Activated CD8-positive, alpha-beta memory T cell treated with anti-CD3 and anti-CD28 coated beads, Interleukin-2, amount 10 ng/mL, durations not matched to agents 7 days and 5 days (primary cell): ENCODE measurements at places on chromosomes 7 and 10. TPM values are rescaled to one million over a fixed set of nuclear protein-coding genes. Genes with fewer than 3 reads are reported as not detected.

GRCh38 chr10:86752311-86752710 is 4.1 kb upstream of the BMPR1A start:
- H3K36me3 ChIP-seq = peaks cover under 1% of the 10 kb centered on the region
- H3K4me1 ChIP-seq = peaks cover 31% of the 10 kb centered on the region
- H3K4me3 ChIP-seq = no peak overlapping the region
- no peak for DNase-seq

- DNase-seq = peak; percentile 54
- H3K4me3 ChIP-seq = no peak overlapping the region
- H3K4me1 ChIP-seq = peaks cover 25% of the 10 kb centered on the region
- H3K27ac ChIP-seq = peak overlapping the region; percentile 52
- no peaks in the 10 kb centered on the region for H3K27me3 ChIP-seq
- peaks cover 2% of the 10 kb centered on the region for H3K36me3 ChIP-seq
These were observed 42.4 kb downstream of the TBATA start for GRCh38 chr10:70742537-70743429.

DNA sequence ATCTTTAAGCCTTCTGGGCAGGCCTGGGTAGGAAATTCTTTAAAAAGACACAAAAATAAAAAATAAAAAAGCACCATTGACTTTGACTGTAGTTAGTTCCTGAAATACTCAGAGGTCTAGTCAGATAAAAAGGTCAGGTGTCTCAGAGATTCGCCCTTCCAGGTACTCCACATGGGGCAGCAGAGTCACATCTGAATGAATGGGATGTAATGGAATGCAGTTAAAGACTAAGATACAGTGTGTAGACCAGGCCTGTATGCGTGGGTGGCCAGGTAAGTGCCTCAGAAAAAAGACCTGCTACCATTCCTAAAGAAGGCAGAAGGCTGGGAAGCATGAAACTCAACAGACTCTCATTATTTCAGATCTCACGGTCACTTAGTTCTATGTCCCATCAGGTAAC is 68.6 kb upstream of the SEM1 start:
- H3K27me3 ChIP-seq = peaks cover 23% of the 10 kb centered on the region
- no peak overlapping the region for H3K27ac ChIP-seq
- no peak for DNase-seq
- H3K4me3 ChIP-seq = no peak overlapping the region
- H3K4me1 ChIP-seq = peaks cover 3% of the 10 kb centered on the region

DNA sequence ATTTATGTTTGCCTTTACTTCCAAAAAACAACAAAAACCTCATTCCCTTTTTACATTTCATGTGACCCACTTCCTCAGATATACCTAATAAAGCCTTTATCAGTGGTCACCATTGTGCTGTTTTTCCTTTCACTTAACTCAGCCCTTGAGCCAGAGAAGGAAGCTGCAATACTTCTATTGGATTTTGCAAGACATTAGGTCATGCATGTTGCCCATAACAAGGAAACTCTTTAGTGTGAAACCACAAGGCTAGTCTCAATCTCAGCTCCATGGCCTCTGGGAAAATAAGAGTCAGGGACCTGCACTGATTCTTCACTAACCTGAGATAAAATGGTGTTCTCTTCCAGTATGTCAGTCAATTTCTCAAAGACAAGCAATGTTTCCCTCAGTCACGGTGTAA is 27.8 kb downstream of the STEAP4 start:
- H3K27me3 ChIP-seq = peaks cover 4% of the 10 kb centered on the region
- no peaks in the 10 kb centered on the region for H3K4me1 ChIP-seq
- no peak overlapping the region for H3K4me3 ChIP-seq
- no peak overlapping the region for H3K27ac ChIP-seq
- DNase-seq = no peak
- no peaks in the 10 kb centered on the region for H3K36me3 ChIP-seq

DNA sequence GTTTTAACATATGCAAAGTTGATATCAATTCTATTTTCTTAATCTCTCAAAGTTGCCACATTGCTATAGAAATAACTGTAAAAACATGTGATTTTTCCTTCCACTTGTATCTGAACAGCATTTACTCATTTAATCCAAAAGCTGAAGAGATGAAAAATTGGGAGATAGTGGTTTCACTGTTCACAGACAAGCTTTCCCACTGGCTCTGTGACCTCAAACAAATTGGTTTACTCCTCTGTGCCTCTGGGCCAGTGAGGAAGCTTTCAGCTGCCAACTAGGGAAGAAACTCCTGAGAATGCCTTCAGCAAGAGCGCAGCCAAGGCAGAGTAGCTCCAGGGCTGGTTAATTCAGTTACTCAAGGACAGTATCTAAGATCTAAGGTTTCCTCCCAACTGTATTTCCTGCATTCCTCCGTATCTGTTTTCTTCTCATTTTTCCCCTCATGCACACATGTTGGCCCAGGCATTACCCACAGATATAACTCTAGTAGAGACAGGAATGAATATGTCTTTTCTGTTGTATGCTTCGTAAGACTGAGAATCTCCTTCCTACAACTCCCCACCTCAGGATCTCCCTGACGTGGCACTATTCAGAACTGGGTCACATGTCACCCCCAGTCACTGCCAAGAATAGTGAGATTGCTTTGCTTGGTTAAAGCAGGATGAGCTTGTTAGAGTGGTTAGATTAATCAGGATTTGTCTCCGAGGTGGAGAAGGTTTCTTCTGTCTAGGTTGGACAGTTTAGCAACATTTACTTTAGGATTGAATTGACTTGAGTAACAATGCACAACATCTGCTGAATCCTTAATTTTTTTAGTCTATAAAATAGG is 315.7 kb downstream of the NRG3 start:
- no peaks in the 10 kb centered on the region for H3K4me1 ChIP-seq
- no peaks in the 10 kb centered on the region for H3K27me3 ChIP-seq
- H3K27ac ChIP-seq = no peak overlapping the region
- H3K36me3 ChIP-seq = no peaks in the 10 kb centered on the region
- DNase-seq = no peak
- no peak overlapping the region for H3K4me3 ChIP-seq

- H3K4me1 ChIP-seq = peaks cover 6% of the 10 kb centered on the region
- H3K27me3 ChIP-seq = no peaks in the 10 kb centered on the region
- H3K36me3 ChIP-seq = peaks cover 2% of the 10 kb centered on the region
- no peak for DNase-seq
- H3K4me3 ChIP-seq = no peak overlapping the region
These were observed 101.3 kb downstream of the KAT6B start for GRCh38 chr10:74927701-74928100.

GRCh38 chr7:53151496-53151895 is 116.1 kb downstream of the POM121L12 start:
- no peaks in the 10 kb centered on the region for H3K4me1 ChIP-seq
- H3K27me3 ChIP-seq = no peaks in the 10 kb centered on the region
- no peak overlapping the region for H3K4me3 ChIP-seq
- DNase-seq = no peak
- no peak overlapping the region for H3K27ac ChIP-seq

DNA sequence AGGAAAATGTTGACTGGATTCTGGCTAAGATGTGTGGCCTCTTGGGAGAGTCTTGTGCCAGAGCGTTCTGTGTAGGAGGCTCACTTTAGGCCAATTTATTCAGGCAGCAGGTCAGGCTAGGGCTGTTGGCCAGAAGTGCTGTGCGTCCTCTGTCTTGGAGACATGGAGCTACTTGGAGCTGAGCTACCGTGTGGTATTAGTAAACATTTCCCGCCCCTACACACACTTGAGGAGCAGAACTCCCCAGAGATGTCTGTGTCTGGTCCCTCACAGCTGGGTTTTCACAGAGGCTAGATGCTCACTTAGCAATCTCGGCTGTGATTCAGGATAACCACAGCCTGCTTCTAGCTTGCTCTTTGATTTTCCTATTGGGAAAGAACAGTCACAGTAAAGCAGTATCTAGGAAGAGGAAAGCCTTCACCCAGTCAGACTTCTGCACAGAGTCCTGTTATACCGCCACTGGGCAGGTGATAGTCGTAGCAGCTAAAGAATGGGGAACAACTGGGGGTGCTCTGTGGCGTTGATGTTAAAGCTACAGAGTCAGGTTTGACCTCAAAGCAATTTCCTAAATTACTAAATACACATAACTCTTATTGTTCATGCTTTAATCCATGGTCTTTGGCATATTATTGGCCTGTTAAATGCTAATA is 86.7 kb downstream of the MDFIC start:
- peak; percentile 53 for DNase-seq
- peaks cover 49% of the 10 kb centered on the region for H3K36me3 ChIP-seq
- no peaks in the 10 kb centered on the region for H3K27me3 ChIP-seq
- peak overlapping the region; percentile 93 for H3K27ac ChIP-seq

DNA sequence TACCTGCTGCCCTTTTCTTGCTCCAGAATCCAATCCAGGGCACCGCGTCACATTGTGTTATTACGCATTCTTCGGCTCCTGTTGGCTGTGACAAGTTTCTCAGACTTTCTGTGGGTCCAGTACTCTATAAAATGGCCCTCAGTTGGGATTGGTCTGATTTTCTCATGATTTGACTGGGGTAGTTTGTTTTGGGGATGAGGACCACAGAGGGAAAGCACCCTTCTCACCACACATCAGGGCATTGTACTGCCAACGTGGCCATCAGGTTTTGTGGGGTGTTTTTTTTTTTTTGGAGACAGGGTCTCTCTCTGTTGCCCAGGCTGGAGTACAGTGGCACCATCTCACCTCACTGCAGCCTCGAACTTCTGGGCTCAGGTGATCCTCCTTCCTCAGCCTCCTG is 17.0 kb upstream of the ORAI2 start:
- H3K27ac ChIP-seq = peak overlapping the region; percentile 99
- H3K4me3 ChIP-seq = peak overlapping the region; percentile 63
- H3K27me3 ChIP-seq = no peaks in the 10 kb centered on the region
- no peak for DNase-seq
- peaks cover 70% of the 10 kb centered on the region for H3K4me1 ChIP-seq
- H3K36me3 ChIP-seq = peaks cover 43% of the 10 kb centered on the region

DNA sequence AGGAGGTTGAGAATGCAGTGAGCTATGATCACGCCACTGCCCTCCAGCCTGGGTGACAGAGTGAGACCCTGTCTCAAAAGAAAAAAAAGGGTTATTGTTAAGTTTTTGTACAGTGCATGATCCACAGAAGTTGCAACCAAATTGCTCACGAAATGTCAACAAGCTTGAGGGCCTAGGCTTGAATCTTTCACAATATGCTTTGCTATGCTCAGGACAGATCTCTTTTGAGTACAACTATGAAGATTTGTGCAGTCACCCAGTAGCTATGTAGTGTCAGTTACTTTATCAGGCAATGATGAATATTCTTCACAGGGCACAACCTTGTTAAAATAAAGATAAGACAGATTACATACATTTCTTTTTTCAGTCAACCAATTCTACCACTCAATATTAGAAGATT is 109.2 kb downstream of the PRTFDC1 start:
- H3K36me3 ChIP-seq = peaks cover 1% of the 10 kb centered on the region
- peaks cover 9% of the 10 kb centered on the region for H3K4me1 ChIP-seq
- H3K27me3 ChIP-seq = no peaks in the 10 kb centered on the region
- H3K4me3 ChIP-seq = no peak overlapping the region
- no peak for DNase-seq
- H3K27ac ChIP-seq = no peak overlapping the region

DNA sequence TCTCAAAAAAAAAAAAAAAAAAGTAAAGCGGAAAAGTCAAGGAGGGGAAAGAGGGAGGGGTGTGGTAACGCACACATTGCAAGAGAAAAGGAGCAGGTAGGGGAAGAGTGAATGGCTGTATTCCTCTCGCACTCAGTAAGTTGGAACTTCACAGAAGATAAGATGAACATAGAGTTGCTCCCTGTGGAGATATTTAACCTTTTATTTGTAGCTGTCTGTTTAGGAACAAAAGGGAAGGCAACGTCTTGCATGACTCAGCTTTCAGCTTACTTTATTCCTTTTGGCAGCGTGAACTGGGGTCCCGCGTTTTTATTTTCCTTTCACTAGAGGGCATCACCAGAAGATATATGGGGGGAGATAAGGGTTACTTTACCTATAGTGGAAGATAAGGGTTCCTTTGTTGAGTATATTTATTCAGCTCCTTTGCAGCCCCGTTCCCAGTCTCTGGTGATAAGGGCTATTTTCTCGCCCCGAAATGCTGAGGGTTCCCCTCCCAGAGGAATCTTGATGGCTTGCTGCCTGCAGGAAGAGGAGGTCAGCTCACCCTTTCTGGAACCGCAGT is 78.5 kb downstream of the APBB1IP start:
- no peak overlapping the region for H3K27ac ChIP-seq
- peaks cover 4% of the 10 kb centered on the region for H3K4me1 ChIP-seq
- no peak for DNase-seq
- H3K36me3 ChIP-seq = peaks cover 82% of the 10 kb centered on the region

DNA sequence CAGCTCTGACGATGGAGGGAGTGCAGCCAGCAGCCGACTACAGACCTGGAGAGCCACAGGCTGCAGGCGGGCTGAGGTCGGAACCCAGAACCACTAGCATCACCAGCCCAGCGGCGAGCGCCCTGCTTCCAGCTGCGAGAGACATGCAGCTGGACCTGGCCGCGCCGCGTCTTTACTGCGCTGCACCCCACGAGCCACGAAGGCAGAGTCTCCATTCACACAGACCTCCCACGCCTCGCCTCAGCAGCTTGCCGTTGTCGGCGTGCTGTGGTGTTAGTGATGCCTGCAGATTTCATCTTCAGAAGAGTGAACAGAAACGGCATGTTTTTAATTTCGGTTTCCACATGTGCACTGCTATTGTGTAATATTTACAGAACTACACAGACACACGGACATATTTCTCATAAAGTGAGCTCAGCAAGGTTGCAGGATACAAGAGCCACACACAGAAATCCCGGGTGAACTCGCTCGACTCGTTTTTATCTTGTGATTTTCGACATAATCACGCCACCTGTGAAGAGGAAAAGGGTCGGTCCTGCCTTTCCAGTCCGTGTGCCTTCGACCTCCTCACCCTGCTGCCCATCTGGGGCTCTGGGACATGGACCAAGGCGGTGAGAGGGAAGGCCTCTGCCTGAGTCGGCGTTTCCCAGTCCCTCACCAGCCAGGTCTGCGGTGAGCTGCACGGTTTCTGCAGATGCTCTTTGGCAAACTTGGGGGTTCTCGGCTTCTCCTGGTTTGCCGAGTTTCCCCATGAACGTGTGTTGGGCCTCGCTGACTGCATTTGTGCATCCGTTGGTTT is 252.2 kb downstream of the ELFN1 start:
- H3K4me1 ChIP-seq = peaks cover 71% of the 10 kb centered on the region
- peaks cover 22% of the 10 kb centered on the region for H3K27me3 ChIP-seq
- peak; percentile 53 for DNase-seq
- H3K4me3 ChIP-seq = peak overlapping the region; percentile 53

GRCh38 chr7:156764016-156764669 is 123.6 kb downstream of the RNF32 start:
- no peaks in the 10 kb centered on the region for H3K27me3 ChIP-seq
- no peak overlapping the region for H3K4me3 ChIP-seq
- peaks cover 24% of the 10 kb centered on the region for H3K36me3 ChIP-seq
- no peak for DNase-seq

DNA sequence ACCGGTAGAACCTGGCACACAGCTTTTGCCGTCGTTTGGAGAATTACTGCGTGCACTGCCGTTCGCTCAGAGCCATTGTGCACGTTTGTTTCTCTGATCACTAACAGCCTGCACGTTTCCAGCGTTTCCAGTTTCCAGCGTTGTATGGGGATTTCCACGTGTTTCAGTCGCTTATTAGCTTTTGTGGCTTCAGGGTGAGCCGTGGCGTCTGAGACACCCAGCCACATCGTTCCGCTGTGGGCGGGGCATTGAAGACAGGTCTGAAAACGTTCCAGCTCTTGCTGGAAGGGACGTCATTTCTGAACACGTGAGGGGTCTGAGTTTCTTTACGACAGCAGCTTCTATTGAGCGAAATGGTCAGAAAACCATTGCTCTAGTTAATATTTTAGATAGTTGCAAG is 164.8 kb downstream of the DNAJB6 start:
- no peak overlapping the region for H3K4me3 ChIP-seq
- no peak overlapping the region for H3K27ac ChIP-seq
- peaks cover 29% of the 10 kb centered on the region for H3K4me1 ChIP-seq

HECW1 gene
- not detected for total RNA-seq

POU6F2 gene
- total RNA-seq = not detected

RSPH10B gene
- not detected for total RNA-seq

H2AZ2 gene
- total RNA-seq = 331 TPM

ADRB1 gene
- 2.3 TPM for total RNA-seq

CC2D2B gene
- 3.0 TPM for total RNA-seq

MALRD1 gene
- total RNA-seq = not detected

EPO gene
- total RNA-seq = not detected

TUBB8 gene
- total RNA-seq = not detected

MYL7 gene
- not detected for total RNA-seq
